ENCODE measurements at places on chromosomes 16 and 17. TPM values are rescaled to one million over a fixed set of nuclear protein-coding genes. Genes with fewer than 3 reads are reported as not detected.

Gene DCUN1D3
- polyA plus RNA-seq = 2.0 TPM

Gene WFIKKN1
- polyA plus RNA-seq = 0.53 TPM

Gene FBXO39
- polyA plus RNA-seq = 0.12 TPM

Gene AIPL1
- polyA plus RNA-seq = not detected

Gene IL17C
- 1.3 TPM for polyA plus RNA-seq

Gene PABPN1L
- polyA plus RNA-seq = 0.84 TPM

Gene CTF1
- polyA plus RNA-seq = 0.78 TPM

Gene TP53TG3B
- polyA plus RNA-seq = not detected

Gene UBTF
- 53.4 TPM for polyA plus RNA-seq

Gene DBNDD1
- polyA plus RNA-seq = 72.1 TPM

Gene MAF
- polyA plus RNA-seq = 0.35 TPM

Gene TPSB2
- not detected for polyA plus RNA-seq

Gene MYH2
- polyA plus RNA-seq = not detected

Gene GPR142
- polyA plus RNA-seq = not detected

Gene NAA38
- polyA plus RNA-seq = 80.5 TPM

Gene MNT
- polyA plus RNA-seq = 34.2 TPM

Gene MT1A
- polyA plus RNA-seq = not detected

Gene HBA2
- polyA plus RNA-seq = 7.9 TPM

Gene SULT1A1
- polyA plus RNA-seq = 5.0 TPM

Gene COPZ2
- 1.2 TPM for polyA plus RNA-seq

Gene ADCY9
- polyA plus RNA-seq = 3.6 TPM

Gene FOXO3B
- 1.8 TPM for polyA plus RNA-seq

Gene PRSS53
- polyA plus RNA-seq = 11.6 TPM

Gene SPSB3
- polyA plus RNA-seq = 264 TPM

Gene SLC2A4
- not detected for polyA plus RNA-seq

Gene CX3CL1
- polyA plus RNA-seq = not detected

Gene CDH13
- not detected for polyA plus RNA-seq

Gene KRTAP2-4
- polyA plus RNA-seq = not detected

Gene RTN4RL1
- polyA plus RNA-seq = not detected

Gene CDH5
- polyA plus RNA-seq = not detected

Gene NPIPA3
- 12.2 TPM for polyA plus RNA-seq

Gene SLC38A8
- not detected for polyA plus RNA-seq

Gene CA5A
- not detected for polyA plus RNA-seq

Gene CCL17
- not detected for polyA plus RNA-seq

Gene FBXW10
- polyA plus RNA-seq = not detected

Gene KCNH6
- polyA plus RNA-seq = not detected

Gene TBC1D3K
- not detected for polyA plus RNA-seq

Gene HSPB9
- 0.09 TPM for polyA plus RNA-seq

Gene TBC1D3G
- not detected for polyA plus RNA-seq

Gene KRT36
- not detected for polyA plus RNA-seq

Gene EFCAB13
- polyA plus RNA-seq = 5.4 TPM

Gene TBC1D26
- 0.13 TPM for polyA plus RNA-seq

Gene CD300A
- polyA plus RNA-seq = 5.7 TPM

Gene SLC7A5
- polyA plus RNA-seq = 2.5 TPM

Gene PERCC1
- polyA plus RNA-seq = 0.84 TPM

Gene RSKR
- 21.5 TPM for polyA plus RNA-seq

Gene GIT1
- 49.3 TPM for polyA plus RNA-seq

Gene SPNS2
- 0.48 TPM for polyA plus RNA-seq

Gene SUZ12
- 18.7 TPM for polyA plus RNA-seq

Gene CNTNAP1
- 4.9 TPM for polyA plus RNA-seq

Gene NDEL1
- polyA plus RNA-seq = 40.4 TPM

Gene EVPLL
- 0.06 TPM for polyA plus RNA-seq

Gene ELMO3
- polyA plus RNA-seq = 9.1 TPM

Gene PRR29
- polyA plus RNA-seq = 0.07 TPM

Gene CACNA1G
- not detected for polyA plus RNA-seq

Gene SNX20
- 34.7 TPM for polyA plus RNA-seq

Gene GCGR
- not detected for polyA plus RNA-seq
